ENCODE measurements at places on chromosomes 4 and X.
A peak's percentile ranks its signal among the peaks of the same experiment; 100 is the strongest.

DNA sequence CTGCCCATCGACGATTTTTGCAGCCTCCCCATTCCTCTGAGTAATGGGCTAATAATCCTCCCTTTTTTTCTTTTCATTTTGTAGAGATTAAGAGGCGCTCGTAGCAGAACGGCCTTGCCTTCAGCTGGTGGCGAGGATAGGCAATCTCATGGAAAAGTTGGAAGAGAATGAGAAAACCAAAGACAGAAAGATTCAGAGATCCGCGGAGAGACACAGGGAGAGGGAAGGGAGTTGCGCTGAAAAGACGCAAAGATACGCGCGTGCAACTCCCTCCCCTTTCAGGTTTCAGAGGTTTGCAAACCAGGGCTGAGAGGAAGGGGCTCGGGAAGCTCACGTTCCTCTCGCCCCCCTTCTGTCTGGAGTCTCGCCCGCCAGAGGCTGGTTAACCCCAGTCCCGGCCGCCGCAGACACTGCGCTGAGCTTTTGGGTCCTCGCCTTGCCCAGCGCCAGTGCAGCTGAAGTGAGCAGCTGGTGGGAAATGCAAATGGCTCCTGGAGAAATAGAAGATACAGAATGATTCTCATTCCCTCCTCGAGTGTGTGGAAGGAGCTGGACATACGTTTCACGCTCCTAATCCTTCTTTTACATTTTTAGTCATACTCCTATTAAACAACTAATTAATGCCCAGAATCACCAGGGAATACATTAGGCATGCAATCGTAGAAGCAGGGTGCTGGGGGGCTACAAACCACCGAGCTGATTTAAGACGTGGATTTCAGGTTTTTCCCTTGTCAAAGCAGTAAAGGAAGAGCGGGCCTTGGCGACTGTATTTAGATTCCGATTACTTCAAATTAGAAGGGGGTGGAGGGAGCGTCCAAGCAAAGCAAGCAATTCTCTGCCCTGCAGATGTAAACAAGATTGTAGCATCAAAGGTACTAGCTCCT, 16.6 kb upstream of the PITX2 start:
- no peak for DNase-seq

DNA sequence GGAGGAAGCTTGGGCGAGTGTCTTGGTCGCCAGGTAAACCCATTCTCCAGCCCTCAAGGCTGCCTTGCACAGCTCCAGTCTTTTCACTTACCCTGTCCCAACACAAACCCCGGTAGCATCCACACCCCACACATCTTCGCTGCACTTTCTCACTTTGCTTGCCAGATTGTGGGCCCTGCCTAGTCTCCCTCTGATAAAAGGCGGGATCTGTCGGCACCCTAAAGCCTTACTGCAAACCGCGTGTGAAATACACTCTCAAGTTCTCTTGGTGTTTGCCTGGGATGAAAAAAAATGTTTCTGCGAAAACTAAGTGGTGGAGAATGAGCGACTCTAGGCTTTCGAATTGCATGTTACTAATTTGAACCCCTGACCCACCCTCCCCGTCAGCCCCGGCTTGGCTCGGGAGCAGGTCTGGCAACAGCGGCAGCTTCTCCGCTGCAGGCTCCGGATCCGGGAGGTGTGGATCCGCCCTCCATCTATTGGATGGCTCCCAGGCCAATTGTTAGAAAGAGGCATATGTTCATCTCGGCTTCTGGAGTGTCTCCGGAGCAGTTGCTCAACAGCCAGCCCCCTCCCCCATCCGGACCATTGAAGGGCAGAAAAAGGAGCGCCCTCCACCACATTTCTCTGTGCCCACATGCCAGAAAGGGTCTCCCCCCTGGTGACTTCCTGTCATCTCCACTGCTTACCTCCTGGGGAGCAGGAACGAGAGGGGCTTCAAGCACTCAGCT, 3.0 kb upstream of the CITED1 start:
- peak; percentile 28 for DNase-seq

GRCh38 chrX:22184096-22184495, 88.6 kb upstream of the CBLL2 start:
- no peak for DNase-seq

GRCh38 chr4:143403553-143403820, 66.8 kb downstream of the GAB1 start:
- DNase-seq: no peak

GRCh38 chrX:54758114-54759055, 39.7 kb downstream of the ITIH6 start:
- DNase-seq: no peak

- no peak for DNase-seq
Measured at GRCh38 chr4:154120006-154120676, 331.3 kb upstream of the SFRP2 start.

- DNase-seq: no peak
Measured at GRCh38 chr4:183675625-183676024, 16.5 kb downstream of the TRAPPC11 start.
